ENCODE measurements at places on chromosomes 3 and 15.

DNA sequence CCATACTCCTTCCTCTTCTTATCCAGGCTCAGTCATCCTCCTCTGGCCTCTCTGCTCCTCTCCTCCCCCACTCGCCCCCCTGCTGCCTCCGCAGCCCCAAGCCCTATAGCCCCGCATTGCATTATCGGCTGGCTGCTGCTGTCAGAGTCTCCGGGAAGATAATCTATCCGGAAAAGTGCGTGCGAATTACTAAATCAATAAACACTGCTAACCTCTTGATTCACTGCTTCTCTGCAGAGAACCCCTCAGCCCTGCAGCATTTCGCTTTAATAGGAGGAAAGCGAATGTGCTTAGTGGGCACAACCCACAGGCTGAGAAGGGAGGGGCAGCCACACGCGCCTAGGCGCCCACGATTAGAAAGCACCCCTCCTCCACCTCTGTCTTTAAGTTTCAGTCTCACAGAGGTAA is 167.6 kb downstream of the ABHD5 start:
- DNase-seq, result no peak

- DNase-seq, result no peak
Measured at GRCh38 chr15:99421172-99421656, 144.6 kb upstream of the MEF2A start.

DNA sequence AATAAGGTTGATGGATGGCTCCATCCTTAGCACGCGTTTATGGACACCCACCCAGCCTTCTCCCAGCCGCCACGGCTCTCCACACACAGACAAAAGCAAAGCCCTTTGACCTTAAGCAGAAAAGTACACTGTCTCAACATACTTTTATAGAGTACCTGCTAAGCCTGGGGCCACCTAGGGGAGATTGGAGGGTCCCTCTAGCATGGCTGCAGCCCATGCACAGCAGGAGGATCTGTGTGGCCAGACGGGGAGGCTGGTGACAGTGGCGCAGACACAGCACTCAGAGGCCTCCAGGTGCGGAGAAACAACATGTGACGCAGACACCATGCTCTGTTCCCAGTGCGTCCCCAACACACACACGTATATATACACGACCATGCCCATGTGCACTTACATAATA is 174.9 kb downstream of the XXYLT1 start:
- no peak for DNase-seq

GRCh38 chr3:149437286-149437685 is 37.2 kb upstream of the TM4SF4 start:
- no peak for DNase-seq

DNA sequence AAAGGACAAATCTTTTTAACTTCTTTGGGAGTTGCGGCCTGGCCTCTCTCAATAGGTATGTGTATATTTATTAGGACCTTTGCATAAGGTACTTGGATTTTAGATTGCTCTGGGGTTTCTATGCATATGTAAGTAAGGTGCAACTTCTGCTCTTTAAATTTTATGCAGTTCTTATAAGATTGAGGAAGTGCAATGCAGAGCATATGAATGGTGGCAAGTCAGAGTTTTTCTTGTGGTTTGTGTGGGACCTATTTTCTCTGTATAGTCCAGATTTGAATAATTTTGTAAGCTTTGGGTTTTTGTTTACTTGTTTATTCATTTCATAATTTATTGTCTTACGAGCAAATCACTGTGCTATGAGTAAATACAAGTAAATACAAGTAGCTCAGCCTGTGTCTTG is 101.5 kb downstream of the ATG7 start:
- DNase-seq, result no peak

DNA sequence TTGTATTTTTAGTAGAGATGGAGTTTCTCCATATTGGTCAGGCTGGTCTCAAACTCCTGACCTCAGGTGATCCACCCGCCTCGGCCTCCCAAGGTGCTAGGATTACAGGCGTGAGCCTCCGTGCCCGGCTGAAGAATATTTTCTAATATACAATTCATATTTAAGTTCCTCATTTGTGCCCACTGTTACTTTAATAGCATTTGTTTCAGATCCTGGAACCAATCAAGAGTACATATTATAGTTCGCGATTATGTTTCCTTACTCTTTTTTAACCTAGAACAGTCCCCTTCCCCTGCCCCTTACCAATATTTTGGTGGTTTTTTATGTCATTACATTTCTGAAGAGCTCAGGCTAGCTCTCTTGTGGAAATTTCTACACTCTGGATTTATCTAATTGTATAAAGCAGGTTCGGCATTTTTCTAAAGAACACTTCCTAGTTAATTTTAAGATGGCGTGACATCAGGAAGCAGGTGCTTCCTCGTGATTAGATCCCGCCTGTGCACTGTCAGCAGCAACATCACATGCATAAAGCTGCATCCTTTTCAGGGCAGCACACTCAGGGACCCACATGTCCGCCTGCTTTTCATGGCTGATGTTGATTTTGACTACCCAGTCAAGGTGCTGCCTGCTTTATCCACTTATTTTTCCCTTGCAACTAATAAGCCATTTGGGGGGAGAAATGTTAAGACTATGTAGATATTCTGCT is 88.7 kb upstream of the EPHB3 start:
- no peak for DNase-seq

- no peak for DNase-seq
Measured at GRCh38 chr3:49329186-49329585, 10.7 kb downstream of the USP4 start.

- no peak for DNase-seq
Measured at GRCh38 chr3:164683489-164683888, 394.8 kb downstream of the SI start.

DNA sequence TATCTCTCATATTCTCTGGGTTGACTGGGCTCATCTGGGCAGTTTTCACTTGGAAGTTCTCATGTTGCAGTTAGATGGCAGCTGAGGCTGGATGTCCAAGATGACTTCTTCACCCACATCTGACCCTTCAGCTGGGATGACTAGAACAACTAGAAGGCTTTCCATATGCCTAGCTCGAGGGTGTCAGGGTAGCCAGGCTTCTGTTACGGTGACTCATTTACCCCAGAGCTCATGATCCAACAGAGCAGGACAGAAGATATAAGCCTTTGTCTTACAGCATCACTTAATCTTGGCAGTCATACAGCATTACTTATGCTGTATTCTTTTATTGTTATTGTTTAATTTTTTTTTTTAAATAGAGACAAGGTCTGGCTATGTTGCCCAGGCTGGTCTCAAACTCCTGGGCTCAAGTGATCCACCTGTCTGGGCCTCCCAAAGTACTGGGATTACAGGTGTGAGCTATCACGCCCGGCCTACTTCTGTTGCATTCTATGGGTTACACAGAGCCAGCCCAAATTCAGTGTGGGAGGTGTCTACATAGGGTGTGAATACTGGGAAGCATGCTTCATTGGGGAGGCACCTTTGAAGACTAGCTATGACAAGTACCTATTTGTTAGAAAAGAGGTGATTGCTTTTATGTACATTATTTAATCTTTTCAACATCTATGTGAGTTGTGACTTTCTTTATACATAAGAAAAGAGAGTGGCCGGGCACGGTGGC is 10.7 kb downstream of the HMCES start:
- DNase-seq, result no peak

DNA sequence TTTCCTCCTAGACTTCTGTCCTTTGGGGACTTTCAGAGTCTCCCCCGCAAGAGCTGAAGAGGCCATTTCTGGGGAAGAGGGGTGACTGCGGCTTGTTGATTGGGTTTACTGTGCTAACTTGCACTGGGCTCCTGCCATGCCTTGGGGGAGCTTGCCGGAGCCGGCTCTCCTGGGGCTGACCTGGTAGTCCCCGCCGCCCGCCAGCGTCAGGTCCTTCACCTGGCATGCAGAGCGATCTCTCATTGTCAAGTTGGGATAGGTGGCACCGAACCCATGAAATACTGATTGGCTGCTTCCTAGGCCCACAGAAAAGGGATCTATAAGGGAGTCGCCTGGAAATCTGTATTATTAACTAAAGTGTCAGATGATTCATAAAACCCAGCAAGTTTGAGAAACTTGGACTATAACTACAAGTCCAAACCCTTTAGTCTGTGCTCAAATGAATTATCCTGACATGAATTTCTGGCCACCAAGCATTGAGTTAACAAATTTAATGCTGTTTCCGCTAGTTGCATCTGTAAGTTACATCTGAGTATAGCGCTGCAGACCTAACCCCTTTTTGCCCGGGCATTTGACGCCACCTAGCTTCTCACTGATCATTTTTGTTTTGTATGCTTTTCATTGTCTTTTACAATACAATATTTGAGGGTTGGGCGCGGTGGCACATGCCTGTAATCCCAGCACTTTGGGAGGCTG is 607 bp upstream of the IMP3 start:
- DNase-seq, result peak; percentile 78

DNA sequence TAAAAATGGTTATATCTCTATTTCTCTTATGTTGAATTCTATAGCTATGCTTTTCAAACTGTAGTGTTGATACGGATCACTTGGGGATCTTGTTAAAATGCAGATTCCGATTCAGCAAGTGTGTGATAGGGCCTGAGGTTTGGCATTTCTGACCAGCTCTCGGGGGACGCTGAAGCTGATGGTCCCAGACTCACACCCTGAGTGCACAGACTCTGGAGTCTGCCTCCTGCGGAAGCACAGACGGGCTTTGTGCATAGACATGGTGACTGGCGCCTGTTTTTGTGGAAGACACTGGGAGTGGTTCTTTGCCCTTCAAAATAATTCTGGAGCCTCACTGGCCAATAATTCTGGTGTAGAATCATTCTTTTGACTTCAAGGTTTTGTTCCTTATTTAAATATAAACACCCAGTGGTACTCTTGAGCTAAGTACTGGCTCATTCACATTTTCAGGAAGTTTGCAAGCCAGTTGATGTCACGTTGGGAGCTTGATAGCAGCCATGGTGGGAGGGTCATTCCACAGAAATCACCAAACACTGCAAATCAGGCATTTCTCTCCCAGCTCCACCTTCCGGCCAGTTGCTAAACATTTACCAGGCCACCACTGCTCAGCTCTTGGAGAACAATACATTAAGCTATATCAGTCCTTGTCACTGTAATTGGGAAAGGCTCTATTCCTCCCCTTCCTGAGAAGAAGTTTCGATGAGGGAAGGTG is 19.2 kb downstream of the CLDN11 start:
- DNase-seq, result no peak

GRCh38 chr3:73094951-73095350 is 33.5 kb downstream of the EBLN2 start:
- peak; percentile 25 for DNase-seq

DNA sequence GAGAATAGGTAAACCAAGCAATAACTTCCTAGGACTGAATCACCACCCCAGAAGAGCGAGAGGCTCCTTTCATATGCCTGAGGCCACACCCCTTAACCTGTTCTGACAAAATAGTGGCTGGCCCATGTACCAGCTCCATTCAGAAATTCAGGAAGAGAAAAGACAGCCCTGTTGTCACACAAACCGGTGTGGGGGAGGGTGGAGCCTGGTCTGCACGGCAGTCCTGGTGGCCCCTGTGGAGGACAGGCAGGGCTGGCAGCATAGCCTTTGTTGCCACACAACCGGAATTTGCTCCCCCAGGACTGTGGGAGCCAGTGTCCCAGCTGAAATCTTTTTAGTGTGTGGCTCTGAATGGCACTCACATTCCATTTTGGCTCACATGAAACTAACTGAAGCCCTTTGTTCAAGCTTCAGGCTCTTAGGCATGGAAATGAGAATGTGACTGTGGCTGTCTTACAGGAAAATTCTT is 23.8 kb downstream of the RLBP1 start:
- no peak for DNase-seq

DNA sequence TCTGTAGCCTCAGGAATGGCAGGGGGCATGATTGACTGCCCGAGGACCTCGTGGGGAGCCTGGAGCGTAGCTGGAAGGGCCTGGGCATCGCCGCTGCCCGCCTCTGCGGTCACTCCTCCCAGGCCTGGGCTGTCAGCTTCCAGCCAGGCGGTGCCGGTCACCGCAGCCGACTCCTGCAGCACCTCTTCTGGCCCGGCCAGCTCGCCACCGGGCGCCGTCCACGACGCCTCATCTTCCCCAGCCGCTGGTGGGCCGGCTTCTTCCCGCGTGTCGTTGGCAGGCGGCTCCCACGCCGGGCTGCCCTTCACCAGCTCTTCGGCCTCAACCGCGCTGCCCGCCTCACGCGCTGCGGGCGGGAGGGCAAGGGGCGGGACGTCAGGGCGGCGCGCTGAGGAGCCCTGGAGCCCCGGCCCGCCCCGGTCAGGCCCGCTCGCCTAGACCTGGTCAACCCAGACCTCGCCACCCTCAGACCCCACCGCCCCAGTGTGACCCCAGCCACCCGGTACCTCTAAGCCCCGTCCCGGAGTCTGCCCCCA is 1.0 kb downstream of the CSPG5 start:
- no peak for DNase-seq

DNA sequence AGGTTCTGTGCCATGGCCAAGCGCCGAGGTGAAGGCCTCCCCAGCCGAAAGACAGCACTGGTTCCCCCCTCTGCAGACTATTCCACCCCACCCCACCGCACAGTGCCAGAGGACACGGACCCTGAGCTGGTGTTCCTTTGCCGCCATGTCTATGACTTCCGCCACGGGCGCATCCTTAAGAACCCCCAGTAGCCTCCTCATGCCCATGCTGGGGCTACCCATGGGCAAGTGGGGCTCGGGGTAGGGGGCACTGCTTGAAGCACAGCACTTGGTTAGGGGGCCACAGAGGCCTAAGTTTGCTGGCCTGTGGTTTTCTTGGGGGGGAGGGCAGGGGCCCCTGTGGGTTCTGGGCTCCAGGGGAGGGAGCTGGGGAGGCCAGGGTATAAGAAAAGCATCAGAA is 4.8 kb upstream of the CHST14 start:
- no peak for DNase-seq

GRCh38 chr3:17367171-17367570 is 375.3 kb downstream of the TBC1D5 start:
- no peak for DNase-seq

DNA sequence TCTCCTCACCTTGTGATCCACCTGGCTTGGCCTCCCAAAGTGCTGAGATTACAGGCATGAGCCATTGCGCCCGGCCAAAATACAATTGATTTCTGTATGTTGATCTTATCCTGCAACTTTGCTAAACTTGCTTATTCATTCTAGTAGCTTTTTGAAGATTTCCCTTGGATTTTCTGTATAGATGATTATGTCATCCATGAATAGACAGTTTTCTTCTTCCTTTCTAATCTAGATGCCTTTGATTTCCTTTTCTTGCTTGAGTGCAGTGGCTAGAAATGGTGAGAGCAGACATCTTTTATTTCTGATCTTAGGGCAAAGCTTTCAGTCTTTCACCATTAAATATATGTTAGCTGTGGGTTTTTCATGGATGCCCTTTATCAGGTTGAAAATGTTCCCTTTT is 4.4 kb upstream of the ELP6 start:
- no peak for DNase-seq

GRCh38 chr15:88744548-88745020 is 58.7 kb upstream of the ACAN start:
- no peak for DNase-seq

DNA sequence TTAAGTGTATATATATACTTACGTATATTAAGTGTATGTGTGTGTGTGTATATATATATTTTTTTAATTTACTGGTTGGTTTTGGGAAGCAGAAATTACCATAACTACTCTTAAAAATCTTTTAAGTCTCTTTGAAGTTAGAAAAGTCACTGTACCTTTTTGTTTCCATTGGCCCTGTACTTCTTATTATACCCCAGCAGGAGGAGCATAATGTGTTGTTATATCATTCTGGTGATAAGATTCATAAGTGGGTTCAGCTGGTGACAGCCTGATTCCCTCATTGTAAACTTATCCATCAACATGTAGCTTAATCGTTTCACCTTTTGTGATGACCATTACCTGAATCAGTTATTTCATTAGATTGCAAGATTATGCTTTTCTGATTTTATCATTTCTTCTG is 30.8 kb downstream of the MLH1 start:
- DNase-seq, result peak; percentile 17

GRCh38 chr3:192890347-192891335 is 27.0 kb downstream of the MB21D2 start:
- DNase-seq, result no peak

GRCh38 chr15:77144492-77145070 is 73.7 kb upstream of the TSPAN3 start:
- no peak for DNase-seq
